ENCODE measurements at places on chromosomes 1 and 21. TPM values are rescaled to one million over a fixed set of nuclear protein-coding genes. Genes with fewer than 3 reads are reported as not detected.

NENF gene
- 28.2 TPM for total RNA-seq

HCRTR1 gene
- not detected for total RNA-seq

PLA2G5 gene
- total RNA-seq: not detected

MR1 gene
- 1.5 TPM for total RNA-seq

RXFP4 gene
- 3.1 TPM for total RNA-seq

ELAVL4 gene
- not detected for total RNA-seq

TIE1 gene
- total RNA-seq: not detected

SLC25A34 gene
- 0.23 TPM for total RNA-seq

LCA5L gene
- total RNA-seq: 0.81 TPM

CRP gene
- not detected for total RNA-seq

CACNA1S gene
- not detected for total RNA-seq
